ENCODE measurements at places on chromosomes 3 and 15. TPM values are rescaled to one million over a fixed set of nuclear protein-coding genes. Genes with fewer than 3 reads are reported as not detected.

LSAMP gene
- total RNA-seq, result 10.1 TPM

ARPP21 gene
- not detected for total RNA-seq

CCR4 gene
- total RNA-seq, result not detected

GMNC gene
- 1.9 TPM for total RNA-seq

GPR15 gene
- not detected for total RNA-seq

GOLGA8T gene
- not detected for total RNA-seq

CFAP91 gene
- 0.68 TPM for total RNA-seq

TGM4 gene
- 0.09 TPM for total RNA-seq

GRCh38 chr3:142210608-142211007, 14.8 kb downstream of the GK5 start:
- DNase-seq, result no peak
- no peak overlapping the region for H3K27ac ChIP-seq
- H3K4me3 ChIP-seq, result no peak overlapping the region
- H3K27me3 ChIP-seq, result no peaks in the 10 kb centered on the region

GRCh38 chr15:52094811-52095584, 17.6 kb downstream of the BCL2L10 start:
- H3K36me3 ChIP-seq, result no peaks in the 10 kb centered on the region
- peaks cover 5% of the 10 kb centered on the region for H3K4me1 ChIP-seq
- H3K27ac ChIP-seq, result no peak overlapping the region
- H3K27me3 ChIP-seq, result no peaks in the 10 kb centered on the region
- no peak for DNase-seq

GRCh38 chr15:39924437-39924836, 4.4 kb upstream of the GPR176 start:
- no peaks in the 10 kb centered on the region for H3K36me3 ChIP-seq
- H3K27me3 ChIP-seq, result peaks cover 9% of the 10 kb centered on the region
- peaks cover 15% of the 10 kb centered on the region for H3K4me1 ChIP-seq
- no peak overlapping the region for H3K4me3 ChIP-seq
- DNase-seq, result no peak
- H3K27ac ChIP-seq, result no peak overlapping the region

DNA sequence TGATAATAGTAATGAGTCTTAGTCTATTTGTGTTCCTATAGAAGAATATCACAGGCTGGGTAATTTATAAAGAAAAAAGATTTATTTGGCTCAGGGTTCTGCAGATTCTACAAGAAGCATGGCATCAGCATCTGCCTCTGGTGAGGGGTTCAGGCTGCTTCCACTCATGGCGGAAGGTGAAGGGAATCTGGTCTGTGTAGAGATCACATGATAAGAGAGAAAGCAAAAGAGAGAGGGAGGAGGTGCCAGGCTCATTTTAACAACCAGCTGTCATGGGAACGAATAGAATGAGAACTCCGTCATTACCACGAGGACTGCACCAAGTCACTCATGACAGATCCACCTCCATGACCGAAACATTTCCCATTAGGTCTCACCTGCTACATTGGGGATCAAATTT, 664.0 kb upstream of the SGO1 start:
- no peaks in the 10 kb centered on the region for H3K27me3 ChIP-seq
- H3K36me3 ChIP-seq, result no peaks in the 10 kb centered on the region
- H3K4me1 ChIP-seq, result no peaks in the 10 kb centered on the region

DNA sequence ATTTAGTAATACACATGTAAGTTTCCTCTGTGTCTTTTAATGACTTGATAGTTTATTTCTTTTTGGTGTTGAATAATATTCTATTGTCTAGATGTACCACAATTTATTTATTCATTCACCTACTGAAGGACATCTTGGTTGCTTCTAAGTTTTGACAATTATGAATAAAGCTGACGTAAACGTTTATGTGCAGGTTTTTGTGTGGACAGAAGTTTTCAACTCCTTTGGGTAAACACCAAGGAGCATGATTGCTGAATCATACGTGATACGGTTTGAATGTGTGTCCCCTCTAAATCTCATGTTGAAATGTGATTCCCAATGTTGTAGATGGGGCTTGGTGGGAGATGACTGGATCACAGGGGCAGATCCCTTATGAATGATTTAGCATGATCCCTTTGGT, 21.5 kb downstream of the SPESP1 start:
- H3K36me3 ChIP-seq, result no peaks in the 10 kb centered on the region
- no peak for DNase-seq
- H3K4me3 ChIP-seq, result no peak overlapping the region
- no peaks in the 10 kb centered on the region for H3K4me1 ChIP-seq

DNA sequence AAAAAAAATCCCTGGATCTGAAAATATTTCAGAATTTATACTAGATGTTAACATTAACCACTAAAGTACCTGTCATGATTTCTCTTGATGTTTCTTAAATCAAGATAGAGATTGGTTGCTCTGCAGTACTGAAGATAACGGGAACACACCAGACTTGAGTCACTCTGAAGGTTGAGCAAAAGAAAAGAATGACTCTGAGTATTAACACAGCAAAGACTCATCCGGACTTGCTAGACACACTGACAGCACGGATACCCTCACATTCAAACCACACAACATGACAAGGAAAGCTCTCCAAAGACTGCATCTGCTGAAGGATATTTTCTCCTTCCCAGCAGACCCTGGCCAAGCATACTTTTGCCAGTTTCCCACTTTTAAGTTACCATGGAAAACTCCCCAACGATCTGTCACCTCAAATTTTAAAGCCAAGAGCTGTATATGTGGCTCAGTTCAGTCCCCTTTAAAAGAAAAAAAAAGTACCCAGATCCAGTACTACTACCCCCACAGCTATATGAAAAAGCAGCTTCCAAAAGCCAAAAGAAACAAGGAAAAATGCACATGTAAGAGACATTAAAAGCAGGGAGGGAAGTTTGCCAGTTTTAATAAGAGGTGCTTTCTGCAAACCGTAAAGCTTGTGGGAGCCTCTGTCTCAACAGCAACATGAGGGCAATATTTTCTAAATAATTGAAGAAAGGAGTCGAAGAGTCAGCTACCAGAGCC, 8.3 kb downstream of the EOGT start:
- H3K27ac ChIP-seq, result no peak overlapping the region
- DNase-seq, result no peak
- H3K27me3 ChIP-seq, result no peaks in the 10 kb centered on the region
- H3K36me3 ChIP-seq, result no peaks in the 10 kb centered on the region
- H3K4me1 ChIP-seq, result no peaks in the 10 kb centered on the region

DNA sequence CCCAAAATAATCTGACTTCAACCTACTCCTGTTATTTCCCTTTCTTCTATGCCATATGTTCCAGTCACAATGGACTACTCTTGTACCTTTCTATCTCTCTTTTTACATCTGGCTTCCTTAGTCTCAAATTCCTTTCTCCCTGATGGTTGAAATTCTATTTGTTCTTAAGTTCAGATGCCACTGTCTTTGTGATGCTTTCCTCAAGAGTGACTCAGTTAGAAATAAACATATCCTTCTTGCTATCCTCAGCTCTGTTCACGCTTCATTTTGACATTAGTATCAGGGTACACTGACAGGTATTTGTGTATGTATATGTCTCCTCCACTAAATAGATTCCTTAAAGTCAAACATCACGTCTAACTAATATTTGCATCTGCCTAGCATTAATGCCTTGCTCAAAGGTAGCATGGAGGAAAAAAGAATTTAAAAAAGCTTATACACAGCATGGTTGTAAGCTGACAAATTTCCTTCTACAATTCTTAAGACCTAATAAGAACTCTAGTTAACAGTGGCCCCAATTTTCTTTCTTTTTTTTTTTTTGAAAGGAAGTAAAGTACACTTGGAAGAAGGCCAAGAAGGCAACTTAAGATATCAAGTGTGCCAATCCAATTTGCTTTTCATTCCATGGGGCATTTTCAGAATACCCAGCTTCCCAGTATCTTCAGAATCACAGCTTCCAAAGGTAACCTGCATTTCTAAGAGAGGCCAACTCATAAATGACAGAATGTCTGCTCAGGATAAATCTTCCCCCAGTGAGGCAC, 58.0 kb downstream of the CHAC1 start:
- H3K27me3 ChIP-seq, result no peaks in the 10 kb centered on the region
- peaks cover 21% of the 10 kb centered on the region for H3K36me3 ChIP-seq
- H3K4me1 ChIP-seq, result peaks cover 48% of the 10 kb centered on the region
- peak overlapping the region; percentile 40 for H3K27ac ChIP-seq

DNA sequence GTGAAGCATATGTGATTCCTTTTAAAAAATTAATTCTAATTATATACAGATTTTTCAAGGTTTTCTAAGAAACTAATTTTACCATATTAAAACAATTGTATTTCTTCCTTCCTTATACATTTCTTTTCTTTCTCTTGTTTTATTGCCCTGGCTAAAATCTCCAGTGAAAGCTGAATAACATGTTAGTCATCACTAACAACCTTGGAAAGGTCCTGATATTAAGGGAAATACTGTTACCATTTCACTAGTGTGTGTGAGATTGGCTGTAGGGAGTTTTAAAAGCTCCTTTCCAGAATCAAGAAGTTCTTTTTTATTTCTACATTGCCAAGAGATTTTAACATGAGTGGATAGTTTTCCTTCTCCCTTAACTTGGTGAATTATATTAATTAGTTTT, 229.7 kb upstream of the EIF1B start:
- H3K4me1 ChIP-seq, result no peaks in the 10 kb centered on the region
- no peak overlapping the region for H3K4me3 ChIP-seq
- H3K36me3 ChIP-seq, result no peaks in the 10 kb centered on the region
- no peak for DNase-seq
- no peaks in the 10 kb centered on the region for H3K27me3 ChIP-seq
- H3K27ac ChIP-seq, result no peak overlapping the region

- no peak for DNase-seq
- no peak overlapping the region for H3K4me3 ChIP-seq
- no peak overlapping the region for H3K27ac ChIP-seq
- no peaks in the 10 kb centered on the region for H3K36me3 ChIP-seq
- H3K4me1 ChIP-seq, result no peaks in the 10 kb centered on the region
- no peaks in the 10 kb centered on the region for H3K27me3 ChIP-seq
Measured at GRCh38 chr3:129530251-129530791, 1.9 kb downstream of the RHO start.

- H3K36me3 ChIP-seq, result no peaks in the 10 kb centered on the region
- peaks cover 10% of the 10 kb centered on the region for H3K27me3 ChIP-seq
- H3K27ac ChIP-seq, result no peak overlapping the region
- DNase-seq, result no peak
Measured at GRCh38 chr3:16917256-16917935, 32.6 kb downstream of the PLCL2 start.

GRCh38 chr15:44591326-44591725, 54.4 kb downstream of the EIF3J start:
- H3K4me3 ChIP-seq, result no peak overlapping the region
- no peak for DNase-seq
- H3K36me3 ChIP-seq, result peaks cover 76% of the 10 kb centered on the region

DNA sequence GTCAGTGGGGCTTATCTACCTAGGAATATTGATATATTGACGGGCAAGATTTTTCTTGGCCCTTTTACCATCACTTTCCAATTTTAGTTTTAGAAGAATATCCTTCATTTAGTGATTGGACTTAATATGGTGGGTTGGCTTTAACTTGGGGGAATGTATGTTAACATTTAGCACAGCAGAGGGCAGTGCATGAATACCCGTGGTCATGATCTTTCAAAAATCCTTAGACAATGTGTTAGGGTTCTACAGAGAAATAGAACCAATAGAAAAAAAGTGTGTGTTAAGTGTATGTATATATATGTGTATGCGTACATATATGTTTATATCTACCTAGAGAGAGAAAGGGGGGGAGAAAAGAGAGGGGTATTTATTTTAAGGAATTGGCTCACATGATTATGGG, 36.9 kb downstream of the GPR171 start:
- H3K4me1 ChIP-seq, result no peaks in the 10 kb centered on the region
- no peaks in the 10 kb centered on the region for H3K36me3 ChIP-seq
- no peak overlapping the region for H3K27ac ChIP-seq
- no peaks in the 10 kb centered on the region for H3K27me3 ChIP-seq
- DNase-seq, result no peak

GRCh38 chr3:65356331-65357248, 668.8 kb upstream of the ADAMTS9 start:
- no peaks in the 10 kb centered on the region for H3K36me3 ChIP-seq
- no peak overlapping the region for H3K27ac ChIP-seq
- H3K27me3 ChIP-seq, result no peaks in the 10 kb centered on the region
- no peak overlapping the region for H3K4me3 ChIP-seq
- no peaks in the 10 kb centered on the region for H3K4me1 ChIP-seq

GRCh38 chr15:99974246-99974645, 241.0 kb upstream of the LYSMD4 start:
- no peaks in the 10 kb centered on the region for H3K27me3 ChIP-seq
- H3K4me1 ChIP-seq, result no peaks in the 10 kb centered on the region
- H3K4me3 ChIP-seq, result no peak overlapping the region
- no peak overlapping the region for H3K27ac ChIP-seq

DNA sequence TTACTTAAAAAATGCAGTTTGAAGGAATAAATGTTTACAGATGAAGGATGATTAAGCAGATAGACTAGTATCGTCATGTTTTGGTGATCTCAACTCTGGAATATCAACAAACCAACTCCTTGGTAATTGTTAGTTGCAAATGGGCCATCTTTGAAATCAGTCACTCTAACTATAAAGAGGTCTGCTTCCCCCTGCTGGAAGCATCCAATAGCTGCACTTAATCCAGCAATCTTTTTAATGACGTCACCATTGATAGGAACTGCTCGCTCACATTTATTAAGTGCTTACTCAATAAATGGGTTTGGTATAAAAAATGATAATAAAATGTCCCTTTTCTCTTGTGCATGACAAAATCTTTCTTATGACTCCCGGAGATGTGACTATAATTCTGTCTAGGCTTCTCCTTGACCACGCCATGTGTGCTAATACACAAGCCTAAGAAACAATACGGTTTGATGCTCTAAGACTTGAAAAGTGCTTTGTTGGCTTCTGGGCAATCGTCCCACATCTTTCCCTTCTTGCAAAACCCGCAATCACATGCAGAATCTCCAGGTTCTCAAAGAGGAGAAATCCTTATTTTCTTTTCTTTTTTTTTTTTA, 227.6 kb upstream of the POU1F1 start:
- peak; percentile 89 for DNase-seq
- H3K27me3 ChIP-seq, result no peaks in the 10 kb centered on the region
- peaks cover 35% of the 10 kb centered on the region for H3K4me1 ChIP-seq
- no peaks in the 10 kb centered on the region for H3K36me3 ChIP-seq
- no peak overlapping the region for H3K4me3 ChIP-seq
- no peak overlapping the region for H3K27ac ChIP-seq

- H3K27ac ChIP-seq, result no peak overlapping the region
- DNase-seq, result peak; percentile 32
- H3K4me1 ChIP-seq, result no peaks in the 10 kb centered on the region
- no peak overlapping the region for H3K4me3 ChIP-seq
Measured at GRCh38 chr3:196016485-196016884, 65.4 kb downstream of the TFRC start.

DNA sequence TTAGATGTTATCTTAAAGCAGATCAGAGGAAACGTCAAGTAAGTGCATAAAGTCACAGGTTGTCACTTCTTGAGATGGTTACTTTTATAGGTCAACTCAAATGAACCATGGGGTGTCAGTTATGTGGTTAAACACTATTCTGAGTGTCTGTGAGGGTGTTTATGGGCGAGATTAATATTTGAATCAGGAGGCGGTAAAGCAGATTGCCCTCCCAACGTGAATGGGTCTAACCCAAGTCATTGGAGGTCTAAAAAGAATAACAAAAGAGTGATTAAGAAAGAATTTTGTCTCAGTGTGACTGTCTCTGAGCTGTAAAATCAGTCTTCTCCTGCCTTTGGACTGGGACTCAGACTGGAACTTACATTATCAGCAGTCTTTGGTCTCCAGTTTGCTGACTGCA, 977.5 kb downstream of the NAALADL2 start:
- H3K4me1 ChIP-seq, result no peaks in the 10 kb centered on the region
- no peaks in the 10 kb centered on the region for H3K27me3 ChIP-seq
- H3K27ac ChIP-seq, result no peak overlapping the region
- no peak overlapping the region for H3K4me3 ChIP-seq
- DNase-seq, result no peak

Data from A673 (cell line).